Activated T-cell treated with anti-CD3 and anti-CD28 coated beads, Interleukin-2, amount 50 U/mL, for 72 hours (primary cell): ENCODE measurements at places on chromosomes 1 and 21.

- no peak for DNase-seq
These were observed 27.8 kb downstream of the ASAP3 start for GRCh38 chr1:23456226-23456625.

DNA sequence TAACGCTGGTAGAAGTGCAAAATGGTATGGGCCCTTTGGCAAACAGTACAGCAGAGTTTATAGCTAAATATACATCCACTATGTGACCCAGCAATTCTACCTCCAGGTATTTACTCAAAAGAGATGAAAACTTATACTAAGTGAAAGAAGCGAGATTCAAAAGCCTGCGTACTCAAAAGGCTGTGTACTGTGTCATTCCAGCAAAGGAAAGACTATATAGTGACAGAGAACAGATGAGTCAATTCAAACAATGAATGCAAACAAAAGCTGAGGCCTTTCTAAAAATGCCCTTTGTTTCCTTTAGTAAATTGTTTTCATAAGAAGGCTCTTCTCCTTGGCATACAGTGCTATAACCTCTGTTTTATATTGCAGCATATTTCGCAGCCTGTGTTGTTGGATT is 268.8 kb upstream of the CSF3R start:
- no peak for DNase-seq

DNA sequence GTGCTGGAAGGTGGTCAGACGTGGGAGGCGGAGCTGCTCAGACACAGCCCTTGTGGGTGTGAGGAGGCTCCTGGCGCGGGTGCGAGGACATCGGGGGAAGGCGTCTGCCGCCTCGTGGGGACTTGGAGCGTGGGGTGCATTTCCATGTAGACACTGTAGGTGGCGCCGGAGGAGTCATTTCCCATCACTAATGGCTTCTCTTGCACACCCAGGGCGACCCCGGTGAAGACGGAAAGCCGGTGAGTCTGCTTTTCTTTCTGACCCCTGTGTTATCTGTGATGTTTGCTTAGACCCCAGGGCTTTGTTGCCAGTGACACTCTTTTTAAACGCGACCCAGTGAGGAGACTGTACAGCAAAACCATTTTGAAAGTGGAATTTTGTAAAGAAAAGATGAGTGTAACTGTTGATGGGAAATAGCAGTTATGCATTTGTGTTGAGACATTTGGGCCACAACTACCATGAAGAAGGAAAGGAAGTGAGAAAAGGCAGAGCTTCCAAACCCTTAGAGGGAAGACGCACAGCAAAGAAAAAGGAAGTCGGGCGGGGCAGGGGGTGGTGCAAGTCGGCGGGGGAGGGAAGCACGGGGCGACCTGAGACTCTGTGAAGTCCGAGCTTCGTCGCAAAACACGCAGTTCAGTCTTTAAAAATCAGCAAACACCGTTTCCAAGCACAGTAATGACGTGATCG is 64.0 kb downstream of the SLC19A1 start:
- DNase-seq = peak; percentile 82

DNA sequence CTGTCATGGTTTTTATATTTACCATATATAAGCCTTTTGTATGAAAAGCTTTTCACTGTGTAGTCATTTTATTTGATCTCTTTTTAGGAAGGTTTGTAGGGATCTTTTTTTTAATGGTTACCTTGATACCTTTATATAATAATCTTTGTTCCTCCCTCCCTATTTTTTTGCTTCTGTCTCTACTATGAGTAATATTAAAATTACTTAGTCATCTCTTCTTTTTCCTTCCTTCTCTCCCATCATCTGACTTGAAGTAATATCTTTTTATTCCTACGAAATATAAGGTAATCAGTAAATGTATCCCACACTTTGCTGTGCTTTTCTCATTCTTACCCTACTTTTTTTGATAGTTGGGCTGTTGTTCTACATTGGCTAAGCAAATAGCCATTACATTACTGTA is 161.4 kb downstream of the MAGI3 start:
- DNase-seq = no peak

- no peak for DNase-seq
These were observed 94.7 kb downstream of the SIK1 start for GRCh38 chr21:43331962-43332828.

- DNase-seq = no peak
These were observed 8.5 kb downstream of the CLDN19 start for GRCh38 chr1:42731585-42731984.

GRCh38 chr1:26684763-26685508 is 10.9 kb upstream of the ARID1A start:
- no peak for DNase-seq

DNA sequence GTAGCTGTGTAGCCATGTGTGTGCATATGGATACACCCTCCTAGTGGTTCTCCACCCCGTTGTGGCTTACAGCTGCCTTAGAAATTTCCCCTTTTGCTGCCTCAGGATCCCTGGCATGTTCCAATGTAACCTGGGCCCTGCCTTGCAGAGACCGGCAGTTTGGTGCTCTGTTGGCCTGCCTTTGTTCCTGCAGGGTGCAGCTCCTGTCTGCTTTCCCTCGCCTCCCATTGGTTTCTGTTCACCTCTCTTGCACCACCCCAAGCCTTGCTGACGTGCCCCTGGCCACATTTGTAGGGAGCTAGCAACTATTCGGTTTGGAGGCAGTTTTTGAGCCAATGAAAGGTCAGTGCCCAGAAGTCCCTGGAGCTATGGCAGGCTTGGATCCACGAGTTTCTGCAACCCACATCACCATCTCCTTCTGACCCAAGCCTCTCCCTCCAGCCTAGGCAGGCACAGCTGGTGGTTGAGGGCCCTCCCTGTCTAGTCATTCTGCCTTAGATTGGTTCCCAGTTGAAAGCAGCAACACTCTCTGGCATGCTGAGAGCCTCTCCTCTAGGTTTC is 54.9 kb downstream of the MAB21L3 start:
- DNase-seq = no peak

DNA sequence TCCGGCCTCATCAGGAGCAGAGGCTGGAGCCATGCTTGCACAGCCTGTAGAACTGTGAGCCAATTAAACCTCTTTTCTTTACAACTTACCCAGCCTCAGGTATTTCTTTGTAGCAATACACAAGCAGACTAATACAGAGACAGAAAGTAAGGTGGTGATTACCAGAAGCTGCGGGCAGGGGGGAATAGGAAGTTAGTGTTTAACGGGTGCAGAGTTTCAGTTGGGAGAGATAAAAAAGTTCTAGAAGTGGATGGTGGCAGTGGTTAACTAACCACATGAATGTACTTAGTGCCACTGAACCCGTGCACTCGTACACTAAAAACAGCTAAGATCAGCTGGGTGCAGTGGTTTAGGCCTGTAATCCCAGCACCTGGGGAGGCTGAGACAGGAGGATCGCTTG is 80.4 kb upstream of the TARDBP start:
- peak; percentile 78 for DNase-seq

DNA sequence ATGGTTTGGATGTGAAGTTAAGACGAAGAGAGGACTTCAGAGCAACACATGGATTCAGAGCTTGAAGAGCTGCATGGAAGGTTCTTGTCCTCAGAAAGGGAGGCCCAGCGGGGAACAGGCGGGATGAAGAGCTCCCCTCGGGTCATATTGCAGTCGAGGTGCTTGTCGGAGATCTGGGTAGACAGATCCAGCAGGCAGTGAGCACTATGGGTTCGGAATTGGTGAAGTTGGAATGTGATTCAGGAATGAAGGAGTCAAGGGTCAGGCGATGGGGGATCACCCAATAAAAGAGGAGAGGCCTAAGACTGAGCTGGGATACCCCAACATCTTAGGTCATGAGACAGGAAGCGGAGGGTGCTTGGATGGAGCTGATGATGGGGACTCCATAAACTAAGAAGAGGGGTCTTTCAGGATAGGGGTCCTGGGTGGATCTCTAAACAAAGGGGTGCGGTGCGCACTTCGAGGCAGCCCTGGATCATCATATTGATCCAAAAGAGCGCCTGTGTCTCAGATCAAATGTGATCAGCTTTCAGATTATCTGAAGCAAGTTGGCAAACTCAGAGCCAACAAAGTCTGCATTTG is 176.3 kb upstream of the VAMP3 start:
- no peak for DNase-seq

- no peak for DNase-seq
These were observed 38.2 kb upstream of the WDR26 start for GRCh38 chr1:224472806-224473205.
